ENCODE measurements at places on chromosomes 2 and 18. TPM values are rescaled to one million over a fixed set of nuclear protein-coding genes. Genes with fewer than 3 reads are reported as not detected.

The NDC80 gene
- total RNA-seq = 6.8 TPM

The SLC9A4 gene
- total RNA-seq = not detected

The ALPG gene
- total RNA-seq = not detected

The EGR4 gene
- total RNA-seq = not detected

The ALK gene
- total RNA-seq = not detected

The COBLL1 gene
- total RNA-seq = 2.2 TPM

The C2orf15 gene
- 0.13 TPM for total RNA-seq

The AQP12A gene
- total RNA-seq = not detected

The SPDYA gene
- total RNA-seq = 0.13 TPM

The VWA3B gene
- 0.13 TPM for total RNA-seq

The SCN7A gene
- not detected for total RNA-seq

The TCF7L1 gene
- 6.2 TPM for total RNA-seq

The ACAA2 gene
- total RNA-seq = 22.0 TPM

The EMX1 gene
- not detected for total RNA-seq
